Stimulated activated CD4-positive, alpha-beta T cell treated with anti-CD3 and anti-CD28 coated beads, Interleukin-15, amount 100 ng/mL, for 24 hours (primary cell): ENCODE measurements at places on chromosomes 16 and 17.

- DNase-seq, result no peak
These were observed 3.8 kb upstream of the DCAF7 start for GRCh38 chr17:63546308-63547082.

- DNase-seq, result no peak
These were observed 11.9 kb upstream of the SP6 start for GRCh38 chr17:47862621-47863440.

GRCh38 chr17:42853004-42853403, 2.0 kb downstream of the AOC3 start:
- no peak for DNase-seq

DNA sequence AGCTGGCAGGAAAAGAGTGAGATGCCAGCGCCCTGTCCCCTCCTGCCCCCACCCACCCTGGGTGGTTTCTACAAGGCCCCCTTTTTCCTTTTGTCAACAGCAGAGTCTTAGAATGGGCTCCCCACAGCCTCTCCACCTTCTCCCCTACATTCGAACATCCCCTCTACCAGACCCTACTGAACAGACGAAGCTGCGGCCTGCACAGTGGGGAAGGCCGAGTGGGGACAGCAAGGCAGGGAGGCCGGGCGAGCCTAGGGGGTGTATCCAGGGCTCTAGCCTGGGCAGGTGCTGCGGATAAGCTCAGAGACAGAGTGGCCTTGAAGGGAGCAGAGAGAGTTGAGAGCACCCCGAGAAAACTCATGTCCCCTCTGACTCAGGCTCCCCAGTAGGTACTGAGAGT, 7.4 kb downstream of the ZACN start:
- DNase-seq, result no peak

DNA sequence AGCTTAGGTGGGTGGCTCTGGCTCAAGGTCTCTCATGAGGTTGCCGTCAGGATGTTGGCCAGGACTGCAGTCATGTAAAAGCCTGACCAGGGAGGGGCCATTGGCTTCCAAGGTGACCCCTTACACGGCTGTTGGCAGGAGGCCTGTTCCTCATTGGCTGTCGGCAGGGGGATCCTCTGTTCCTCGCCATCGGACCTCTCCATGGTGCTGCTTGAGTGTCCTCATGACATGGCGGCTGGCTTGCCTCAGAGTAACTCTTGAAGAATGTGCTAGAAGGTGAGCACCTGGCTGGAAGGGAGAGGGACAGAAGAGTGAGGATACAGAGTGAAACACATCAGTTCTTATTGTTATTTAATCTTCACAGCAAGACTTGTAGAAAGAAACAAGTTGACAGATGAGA, 4.7 kb upstream of the RPRML start:
- DNase-seq, result no peak

- DNase-seq, result no peak
These were observed 12.2 kb upstream of the HS3ST4 start for GRCh38 chr16:25679511-25679910.

- DNase-seq, result no peak
These were observed 635 bp downstream of the SCPEP1 start for GRCh38 chr17:56978441-56979090.

- DNase-seq, result no peak
These were observed 29.9 kb downstream of the RPTOR start for GRCh38 chr17:80574496-80574895.

DNA sequence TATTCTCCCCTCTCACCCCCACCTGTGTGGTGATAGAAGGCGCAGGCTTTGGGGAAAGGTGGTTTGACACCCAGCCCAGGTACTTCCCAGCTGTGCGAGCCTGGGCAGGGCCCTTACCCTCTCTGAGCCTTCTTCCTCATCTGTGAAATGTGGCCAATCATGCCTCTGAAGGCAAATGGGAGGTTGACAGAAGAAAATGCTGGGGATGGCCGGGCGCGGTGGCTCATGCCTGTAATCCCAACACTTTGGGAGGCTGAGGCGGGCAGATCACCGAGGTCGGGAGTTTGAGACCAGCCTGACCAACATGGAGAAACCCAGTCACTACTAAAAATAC, 43.7 kb downstream of the CRISPLD2 start:
- DNase-seq, result no peak

GRCh38 chr17:47162013-47162622, 27.0 kb downstream of the CDC27 start:
- DNase-seq, result no peak
